ENCODE measurements at places on chromosomes 6 and 20.

DNA sequence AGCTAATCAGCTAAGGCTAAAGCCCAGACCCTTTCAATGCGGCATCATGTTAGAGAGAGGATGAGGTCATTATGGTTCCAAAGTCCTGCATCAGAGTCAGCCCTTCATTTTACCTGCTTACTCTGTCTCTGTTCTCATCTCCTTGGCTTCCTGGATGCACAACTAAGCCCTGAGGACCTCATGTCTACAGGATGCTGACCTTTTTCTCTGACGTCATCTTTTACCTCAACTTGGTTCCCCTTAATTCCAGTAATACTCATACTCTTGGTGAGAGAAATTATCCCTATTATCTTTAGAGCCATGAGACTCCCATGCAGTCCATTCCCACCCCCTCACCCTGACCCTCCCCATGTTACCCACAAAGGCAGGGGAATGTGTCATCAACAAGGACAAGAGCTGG, 636.5 kb upstream of the CHD6 start:
- DNase-seq = no peak

GRCh38 chr6:166836785-166837718, 119.3 kb downstream of the RNASET2 start:
- no peak for DNase-seq

DNA sequence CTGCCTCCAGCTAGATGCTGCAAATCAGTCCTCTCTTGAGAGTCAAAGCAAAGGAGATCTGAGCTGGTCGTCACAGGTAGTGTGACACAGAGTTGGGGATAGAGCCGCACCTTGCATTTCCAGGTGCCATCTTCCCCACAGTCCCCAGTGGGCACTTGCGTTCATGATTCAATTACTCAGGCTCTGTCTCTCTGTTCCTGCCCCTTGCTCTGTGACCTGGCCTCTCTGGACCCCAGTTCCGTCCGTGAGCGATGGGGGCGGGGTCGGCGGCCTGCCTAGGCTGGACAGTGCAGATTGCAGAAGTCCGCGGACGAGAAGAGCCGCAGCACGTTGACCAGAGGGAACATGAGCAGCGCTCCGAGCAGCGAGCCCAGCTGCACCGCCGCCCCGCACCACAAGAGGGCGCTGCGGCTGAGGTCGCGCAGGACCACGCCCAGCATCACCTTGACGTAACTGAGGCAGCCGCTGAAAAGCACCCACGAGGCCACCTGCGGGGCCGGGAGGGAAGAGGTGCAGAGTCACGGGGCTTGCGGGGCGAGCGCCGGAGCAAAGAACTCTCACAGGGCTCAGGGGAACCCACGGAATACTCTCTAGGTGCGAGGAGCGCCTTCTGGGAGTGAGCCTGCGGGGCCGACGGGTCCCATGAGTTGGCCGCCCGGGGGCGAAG, 7.4 kb downstream of the SLC52A3 start:
- DNase-seq = no peak

- no peak for DNase-seq
These were observed 17.0 kb downstream of the UQCC2 start for GRCh38 chr6:33694401-33694931.

GRCh38 chr6:34523441-34524206, 32.5 kb downstream of the SPDEF start:
- DNase-seq = no peak

- DNase-seq = no peak
These were observed 4.5 kb downstream of the CCDC170 start for GRCh38 chr6:151498327-151498726.

DNA sequence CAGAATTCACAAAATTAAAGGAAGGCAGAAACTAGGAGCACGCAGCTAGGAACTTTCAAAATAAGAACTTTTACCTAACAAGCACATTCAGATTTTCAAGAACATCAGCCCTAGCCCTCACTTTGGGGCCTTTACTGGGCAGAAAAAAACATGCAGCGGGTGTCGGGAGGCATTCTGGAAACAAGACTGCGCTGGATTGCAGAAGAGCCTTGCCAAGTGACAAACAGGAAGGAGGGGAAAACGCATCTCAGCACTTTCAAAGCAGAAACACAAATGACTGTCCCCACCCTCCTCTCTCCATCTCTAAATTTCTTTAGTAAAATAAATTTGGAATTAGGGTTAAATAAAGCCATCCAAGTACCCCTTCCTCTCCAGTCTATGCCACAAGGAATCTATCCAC, 74.6 kb upstream of the RREB1 start:
- no peak for DNase-seq

DNA sequence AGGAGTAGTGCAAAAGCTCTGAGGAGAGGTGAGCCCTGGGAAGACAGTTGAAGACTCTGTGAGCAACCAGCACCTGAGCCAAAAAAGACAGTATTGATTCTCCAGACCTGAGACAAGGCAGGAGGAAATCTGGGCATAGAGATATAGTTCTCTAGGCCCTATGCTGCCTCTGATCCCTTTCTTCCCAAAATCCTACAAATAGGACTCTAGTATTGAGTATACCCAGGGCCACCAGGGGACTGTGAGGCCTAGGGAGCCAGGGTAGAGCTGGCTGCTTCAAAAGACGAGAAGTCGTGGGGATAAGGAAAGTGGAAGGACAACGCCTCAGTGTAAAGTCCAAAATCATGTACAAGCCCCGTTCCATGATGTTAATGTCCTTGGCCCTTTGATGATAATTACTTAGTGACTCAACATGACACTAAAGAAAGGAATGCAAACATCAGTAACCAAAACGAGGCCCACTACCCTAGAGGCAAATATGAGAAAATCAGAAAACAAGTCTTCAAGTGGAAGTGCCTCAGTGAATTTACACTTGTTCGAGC, 197.3 kb upstream of the PROKR2 start:
- DNase-seq = no peak

- no peak for DNase-seq
These were observed 91.6 kb downstream of the MAP3K7 start for GRCh38 chr6:90495216-90495817.

DNA sequence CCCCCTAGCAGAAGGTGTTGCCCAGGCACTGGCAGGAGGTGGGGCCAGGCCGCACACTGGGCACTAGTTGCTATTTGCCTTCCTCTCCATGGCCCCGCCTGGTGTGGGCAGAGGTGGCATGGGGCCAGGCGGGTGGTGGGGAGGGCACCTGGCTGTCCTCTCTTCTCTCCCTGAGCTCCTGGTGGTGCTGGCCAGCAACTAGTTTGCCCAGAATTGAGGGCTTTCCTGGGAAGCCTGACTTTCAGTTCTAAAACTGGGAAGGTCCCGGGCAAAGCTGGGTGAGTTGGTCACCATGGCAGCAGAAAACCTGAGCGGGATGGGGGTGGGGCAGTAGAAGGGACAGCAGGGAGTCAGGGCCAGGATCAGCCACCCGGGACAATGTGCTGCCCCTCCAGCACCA, 48.2 kb downstream of the RBM38 start:
- no peak for DNase-seq

DNA sequence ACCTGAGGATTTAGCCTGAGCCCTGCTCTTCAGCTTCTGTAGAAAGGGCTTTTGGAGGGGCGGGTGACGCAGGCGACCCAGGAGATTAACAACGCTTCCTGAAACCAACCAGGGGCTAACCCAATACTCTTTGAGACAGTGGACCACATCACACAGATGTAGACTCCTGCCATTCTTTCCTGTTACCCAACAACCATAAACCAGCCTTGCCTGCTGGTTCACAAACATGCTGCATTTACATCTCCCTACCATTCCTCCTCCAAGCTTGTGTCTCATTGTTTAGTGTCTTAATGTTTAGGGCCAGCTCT, 28.3 kb downstream of the PPP1R16B start:
- no peak for DNase-seq

DNA sequence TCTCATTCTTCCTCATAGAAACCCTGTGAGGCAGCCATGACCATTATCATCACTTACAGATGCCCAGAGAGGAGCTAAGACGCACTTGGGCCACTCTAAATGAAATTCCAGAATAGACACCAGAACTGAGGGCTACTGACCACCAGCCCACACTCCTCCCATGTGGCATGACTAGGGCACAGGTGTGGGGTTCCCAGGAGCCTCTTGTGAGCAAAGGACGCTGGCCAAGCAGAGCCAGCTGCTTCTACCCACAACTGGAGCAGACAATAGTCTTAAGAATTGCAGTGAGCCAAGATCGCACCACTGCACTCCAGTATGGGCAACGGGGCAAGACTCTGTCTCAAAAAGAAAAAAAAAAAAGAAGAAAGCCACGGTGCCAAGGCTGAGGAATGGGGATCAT, 10.0 kb downstream of the AHCY start:
- DNase-seq = no peak

- no peak for DNase-seq
These were observed 106.0 kb upstream of the MTHFD1L start for GRCh38 chr6:150759483-150759882.

DNA sequence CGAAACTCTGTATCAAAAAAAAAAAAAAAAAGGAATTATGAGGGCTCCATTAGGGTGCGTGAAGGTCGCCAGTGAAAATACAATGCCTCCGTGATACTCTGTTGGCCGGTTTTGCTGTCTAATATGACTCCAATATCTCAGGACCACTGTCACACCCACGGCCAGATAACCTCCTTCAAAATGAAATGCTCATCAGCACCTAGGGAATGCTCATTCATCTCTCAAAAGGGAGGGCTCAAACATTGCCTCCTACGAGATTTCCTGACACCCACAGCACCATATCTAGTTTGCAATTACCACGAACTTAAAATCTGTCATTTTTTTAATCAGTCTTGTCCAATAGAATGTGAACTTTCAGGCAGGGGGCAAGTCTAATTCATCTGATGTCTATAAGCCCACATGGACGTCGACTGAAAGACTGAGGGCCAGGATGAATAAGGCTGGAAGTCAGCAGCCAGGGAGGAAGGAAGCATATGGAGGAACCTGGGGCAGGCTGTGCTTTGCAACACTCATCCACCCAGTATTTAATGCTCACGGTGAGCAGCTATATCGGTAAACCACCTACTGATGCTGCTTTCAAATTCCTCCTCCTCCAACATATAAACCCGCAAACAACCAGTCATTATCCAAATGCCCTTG, 42.8 kb downstream of the MAP3K5 start:
- DNase-seq = no peak

DNA sequence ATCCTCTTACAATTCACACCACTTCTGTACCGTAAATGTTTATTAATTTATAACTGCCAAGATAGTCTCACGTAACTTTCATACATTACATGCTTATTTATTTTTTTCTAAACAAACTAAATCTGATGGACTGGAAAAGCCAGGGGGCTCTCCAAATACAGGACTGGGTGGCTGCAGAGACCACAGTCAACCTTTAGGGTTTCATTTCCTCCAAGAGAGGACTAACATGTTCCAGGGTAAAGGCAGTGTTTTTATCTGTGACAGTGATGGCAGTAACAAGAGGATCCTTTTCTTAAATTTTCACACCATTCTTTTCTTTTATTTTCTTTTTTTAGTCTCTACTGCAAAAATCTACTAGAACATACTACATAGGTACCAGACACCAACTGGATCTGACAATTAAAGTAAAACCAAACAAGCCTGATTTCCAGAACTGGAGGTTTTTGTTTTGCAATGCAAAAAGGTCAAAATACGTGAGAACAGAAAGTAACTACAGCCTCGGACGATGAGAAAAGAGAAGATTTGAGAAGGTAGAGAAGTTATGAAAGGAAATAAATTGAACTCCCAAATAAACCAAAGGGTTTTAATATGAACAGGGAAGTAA, 1.2 kb downstream of the LMBRD1 start:
- DNase-seq = no peak

DNA sequence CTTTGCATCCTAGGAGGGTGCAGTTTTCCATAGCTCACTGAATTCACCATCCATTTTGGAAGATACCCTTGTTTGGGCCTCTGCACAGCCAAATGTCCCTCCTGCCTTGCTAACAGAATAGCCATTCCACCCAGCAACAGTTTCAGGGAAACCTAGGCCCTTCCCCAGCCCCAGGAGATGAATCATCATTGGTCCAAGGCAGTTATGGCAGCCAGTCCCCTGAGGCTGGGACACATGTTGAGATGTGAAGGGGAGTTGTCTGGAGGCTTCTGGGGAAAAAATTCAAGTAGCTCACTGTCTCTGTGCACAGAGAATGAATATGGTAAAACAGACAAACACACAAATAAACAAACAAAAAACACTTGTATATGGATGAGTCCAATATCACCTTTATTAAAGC, 17.4 kb upstream of the SIRPB2 start:
- DNase-seq = no peak

DNA sequence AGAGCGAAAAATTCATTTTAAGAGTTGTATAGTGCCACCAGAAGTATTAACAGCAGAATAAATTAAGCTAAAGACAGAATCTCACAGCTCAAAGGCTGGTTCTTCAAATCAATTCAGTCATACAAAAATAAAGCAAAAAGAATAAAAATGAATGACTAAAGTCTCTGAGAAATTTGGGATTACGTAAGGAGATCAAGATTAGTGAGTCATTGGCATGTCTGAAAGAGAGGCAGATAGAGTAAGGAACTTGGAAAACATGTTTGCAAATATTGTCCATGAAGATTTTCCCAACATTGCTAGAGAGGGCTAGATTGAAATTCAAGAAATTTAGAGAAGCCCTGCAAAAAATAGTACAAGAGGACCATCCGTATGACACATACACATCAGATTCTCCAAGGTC, 1413.9 kb upstream of the ADGRB3 start:
- no peak for DNase-seq

- no peak for DNase-seq
These were observed 30.2 kb upstream of the FOXQ1 start for GRCh38 chr6:1281746-1282145.

DNA sequence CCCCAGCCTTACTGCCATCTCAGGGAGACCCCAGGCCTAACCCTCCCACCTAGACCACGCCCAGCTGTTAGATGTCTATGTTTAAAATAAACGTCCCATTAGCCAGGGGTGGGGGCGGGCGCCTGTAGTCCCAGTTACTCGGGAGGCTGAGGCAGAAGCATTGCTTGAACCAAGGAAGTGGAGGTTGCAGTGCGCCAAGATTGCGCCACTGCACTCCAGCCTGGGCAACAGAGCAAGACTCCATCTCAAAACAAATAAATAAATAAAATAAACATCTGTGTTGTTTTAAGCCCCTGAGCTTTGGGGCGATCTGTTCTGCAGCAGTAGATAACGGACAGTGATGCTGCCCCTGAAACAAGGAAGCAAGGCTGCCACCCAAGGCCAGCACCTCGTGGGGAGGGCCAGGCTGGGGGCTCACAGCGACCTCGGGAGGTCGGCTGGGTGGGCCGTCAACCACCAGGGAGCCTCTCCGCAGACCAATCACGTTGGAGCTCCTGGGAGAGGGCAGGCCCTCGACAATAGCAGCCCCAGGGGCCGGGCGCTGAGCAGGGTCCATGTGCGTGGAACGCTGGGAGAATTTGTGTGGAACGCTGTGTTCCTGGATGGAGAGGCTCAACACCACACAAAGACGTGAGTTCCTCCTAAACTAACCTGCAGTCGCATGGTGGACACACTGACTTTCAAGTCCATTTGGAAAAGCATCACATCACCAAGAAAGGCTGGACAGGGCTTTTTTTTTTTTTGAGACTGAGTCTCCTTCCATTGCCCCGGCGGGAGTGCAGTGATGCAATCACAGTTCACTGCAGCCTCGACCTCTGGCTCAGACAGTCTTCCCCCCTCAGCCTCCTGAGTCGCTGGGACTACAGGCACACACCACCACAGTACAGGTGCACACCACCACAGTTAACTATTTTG, 1.0 kb upstream of the HELZ2 start:
- DNase-seq = no peak

Measured in fibroblast of skin of left biceps (primary cell).